Brain microvascular endothelial cell (primary cell): ENCODE measurements at places on chromosomes 3 and 15.

- no peak for DNase-seq
Measured at GRCh38 chr3:181699171-181699903, 12.4 kb upstream of the SOX2 start.

- no peak for DNase-seq
Measured at GRCh38 chr3:171525437-171525836, 65.2 kb upstream of the TNIK start.

- DNase-seq: no peak
Measured at GRCh38 chr3:186932281-186933181, 2.2 kb downstream of the ST6GAL1 start.

DNA sequence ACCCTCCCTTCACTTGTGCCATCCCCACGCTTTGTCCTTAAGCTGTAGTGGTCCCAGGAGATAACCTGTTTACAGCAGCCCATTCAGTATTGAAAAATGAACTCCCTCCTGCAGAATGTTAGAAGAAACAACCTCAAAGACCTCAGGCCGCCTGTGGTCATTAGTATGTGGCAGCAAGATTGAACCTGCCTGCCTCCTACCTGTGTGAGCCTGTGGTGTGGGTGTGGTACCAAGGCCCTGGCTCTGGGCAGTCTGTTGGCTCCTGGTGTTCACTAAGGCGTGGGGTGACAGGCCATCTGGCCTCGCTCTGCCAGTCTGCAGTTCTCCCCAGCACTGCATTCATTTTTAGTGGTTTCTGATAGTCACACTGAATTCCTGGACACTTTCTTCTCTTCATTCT, 21.0 kb downstream of the LSM3 start:
- no peak for DNase-seq

DNA sequence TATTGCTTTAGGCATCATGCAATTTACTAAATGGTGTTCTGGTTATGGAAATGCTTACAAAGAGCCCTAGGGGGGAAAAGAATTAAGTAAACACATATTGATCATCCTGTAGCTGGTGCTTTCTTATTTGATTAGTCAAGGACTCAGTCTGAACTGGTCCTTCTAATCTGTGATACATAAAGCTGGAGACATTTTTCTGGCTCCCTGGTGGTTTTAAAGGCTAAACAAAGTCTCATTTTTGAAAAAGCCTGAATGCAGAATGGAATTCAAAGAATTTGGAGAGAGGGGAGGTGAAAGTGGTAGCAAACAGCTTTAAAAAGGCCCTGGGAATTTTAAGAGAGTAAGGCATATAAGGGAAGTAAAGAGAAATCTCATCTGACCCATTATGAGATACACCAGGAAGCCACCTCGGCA, 149.7 kb downstream of the RBMS3 start:
- peak; percentile 27 for DNase-seq

DNA sequence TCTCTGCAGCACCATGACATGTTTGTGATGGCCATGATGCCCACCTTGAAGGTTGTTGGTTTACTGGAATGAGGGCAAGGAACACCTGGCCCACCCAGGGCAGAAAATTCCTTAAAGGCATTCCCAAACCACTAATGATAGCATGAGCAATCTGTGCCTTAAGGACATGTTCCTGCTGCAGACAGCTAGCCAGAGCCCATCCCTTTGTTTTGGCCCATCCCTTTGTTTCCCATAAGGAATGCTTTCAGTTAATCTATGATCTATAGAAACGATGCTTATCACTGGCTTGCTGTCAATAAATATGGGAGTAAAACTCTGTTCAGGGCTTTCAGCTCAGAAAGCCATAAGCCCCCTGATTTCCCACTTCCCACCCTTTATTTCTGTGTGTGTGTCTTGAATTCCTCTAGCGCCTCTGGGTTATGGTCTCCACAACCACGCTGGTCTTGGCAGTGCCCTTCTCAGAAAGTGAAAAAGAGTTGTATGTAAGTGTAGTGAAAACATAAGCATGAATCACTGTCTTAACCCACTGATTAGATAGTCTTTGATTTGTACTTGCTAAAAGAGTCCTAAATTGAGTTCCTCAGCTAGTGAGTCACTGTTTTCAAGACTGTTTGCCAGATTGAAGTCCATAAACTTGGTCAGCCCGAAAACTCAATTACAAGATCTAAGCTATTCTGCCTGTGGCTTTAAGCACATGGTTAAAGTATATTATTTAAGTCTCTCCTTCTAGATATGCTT, 19.0 kb upstream of the CCR2 start:
- DNase-seq: peak; percentile 38

DNA sequence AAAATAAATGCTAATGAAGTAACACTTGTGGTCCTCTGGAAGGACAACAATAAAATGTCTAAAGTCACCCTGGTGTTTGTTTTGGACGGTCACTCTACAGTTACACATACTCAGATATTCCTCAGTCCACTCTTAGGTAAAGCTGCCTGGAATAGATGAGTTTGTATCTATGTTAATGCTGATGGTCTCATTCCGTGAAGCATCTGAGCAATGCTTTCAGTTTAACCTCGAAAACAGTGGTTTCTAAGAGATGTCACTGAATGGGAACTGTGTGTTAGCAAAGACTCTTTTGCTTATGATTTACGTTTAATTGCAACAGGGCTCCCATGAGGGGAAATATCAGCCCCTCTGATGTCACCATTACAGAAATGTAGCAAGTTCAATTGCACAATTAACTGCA, 49.1 kb downstream of the FBN1 start:
- DNase-seq: no peak

- no peak for DNase-seq
Measured at GRCh38 chr3:12957339-12957738, 115.9 kb downstream of the IQSEC1 start.

DNA sequence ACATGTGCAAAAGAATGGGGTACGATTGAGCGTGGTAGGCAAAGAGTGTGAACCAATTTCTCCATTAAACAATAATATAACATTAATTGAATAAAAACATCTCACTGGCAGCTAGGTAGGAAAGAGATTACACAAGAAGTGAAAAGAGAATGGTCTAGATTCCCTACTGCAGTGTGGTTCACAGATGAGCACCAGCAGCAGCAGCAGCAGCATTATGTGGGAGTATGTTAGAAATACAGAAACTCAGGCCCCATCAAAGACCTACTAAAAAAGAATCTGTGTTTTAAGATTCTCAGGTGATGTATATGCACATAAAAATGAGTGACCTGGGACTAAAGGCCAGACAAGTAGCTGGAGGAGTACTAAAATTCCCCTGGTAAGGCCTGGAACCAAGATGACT, 118.2 kb downstream of the ADAM10 start:
- no peak for DNase-seq

DNA sequence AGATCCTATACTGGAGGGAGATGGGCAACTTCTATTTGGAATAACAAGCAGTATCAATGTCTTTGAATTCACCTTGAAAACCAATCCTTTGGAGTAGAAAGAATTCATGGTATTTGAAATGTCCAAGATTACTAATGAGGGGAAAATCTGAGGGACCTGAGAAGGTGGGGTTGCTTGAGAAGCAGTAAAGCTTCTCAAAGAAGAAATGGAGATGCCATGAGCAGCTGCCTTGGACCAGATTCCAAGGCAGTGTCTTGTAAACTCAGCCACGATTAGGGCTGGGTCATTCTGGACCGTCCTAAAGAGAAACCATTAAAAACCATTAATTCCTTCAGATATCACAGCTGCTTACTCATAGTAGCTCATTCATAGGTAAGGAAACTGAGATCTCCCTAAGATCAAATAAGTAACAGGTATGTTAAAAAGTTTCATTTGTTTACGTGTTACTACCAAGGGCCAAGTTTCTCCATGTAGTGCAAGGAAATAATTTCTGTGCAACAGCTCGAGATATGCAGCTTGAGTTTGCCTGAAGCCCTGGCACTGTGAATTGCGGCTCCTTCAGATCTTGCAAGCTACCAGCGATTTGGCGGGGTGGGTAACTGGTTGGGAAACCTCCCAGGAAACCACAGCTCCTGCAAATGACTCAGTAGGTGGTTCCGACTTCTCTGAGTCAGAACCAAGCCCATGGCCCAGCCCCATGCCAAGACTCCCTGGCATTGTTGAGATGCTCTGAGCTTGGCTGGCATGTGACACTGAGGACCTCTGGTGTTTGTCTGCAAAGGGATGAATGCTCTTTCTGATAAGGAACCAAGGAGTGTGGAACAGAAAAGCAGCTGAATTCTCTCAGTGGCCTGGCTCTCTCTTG, 296.8 kb downstream of the RORA start:
- no peak for DNase-seq

DNA sequence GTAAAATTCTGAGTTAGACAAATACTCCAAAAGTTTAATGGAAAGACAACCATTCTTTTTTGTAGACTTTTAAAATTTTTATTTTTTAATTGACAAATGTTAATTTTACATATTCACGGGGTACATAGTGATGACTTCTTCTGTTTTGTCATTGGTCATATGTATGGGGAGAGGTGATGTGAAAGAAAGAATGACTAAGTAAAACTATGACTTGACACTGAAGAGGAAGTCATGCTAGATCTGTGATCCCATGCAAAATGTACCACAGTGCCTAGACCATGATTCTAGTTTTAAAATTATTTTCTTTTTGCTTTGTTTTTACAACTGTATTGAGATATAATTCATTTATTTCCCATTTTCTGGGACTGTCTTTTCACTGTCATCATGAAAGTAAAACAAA, 281.6 kb downstream of the MBNL1 start:
- DNase-seq: no peak

DNA sequence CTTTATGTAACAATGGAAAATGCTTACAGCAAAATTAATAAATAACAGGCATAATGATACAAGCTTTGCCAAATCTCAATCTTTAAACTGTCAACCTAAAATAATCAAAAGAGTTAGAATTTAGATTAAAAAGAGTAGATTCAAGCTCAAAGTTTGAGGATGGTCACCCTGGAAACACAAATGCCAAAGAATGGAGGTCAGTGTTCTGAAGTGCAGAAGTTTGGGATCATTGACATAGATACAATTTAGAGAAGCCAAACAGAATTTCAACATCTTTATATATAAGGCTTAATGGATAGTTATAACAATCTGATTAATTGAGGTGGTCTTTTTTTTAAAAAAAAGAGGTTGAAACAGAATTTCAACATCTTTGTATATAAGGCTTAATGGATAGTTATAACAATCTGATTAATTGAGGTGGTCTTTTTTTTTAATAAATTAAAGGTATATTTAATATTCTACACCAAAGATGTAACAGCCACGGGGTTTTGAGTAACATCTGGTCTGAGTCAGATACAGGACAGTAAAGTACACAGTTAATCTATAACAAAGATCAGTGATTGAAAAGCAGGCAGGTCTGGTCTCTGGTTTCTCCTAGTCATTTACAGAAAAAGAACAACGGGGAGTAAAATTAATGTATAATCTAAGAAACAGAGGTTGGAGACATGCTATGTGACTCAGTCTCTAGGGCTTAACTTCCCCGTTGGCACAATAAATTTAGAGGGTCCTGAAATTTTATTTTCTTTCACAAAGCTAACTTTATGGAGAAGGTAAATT, 490.7 kb downstream of the GBE1 start:
- DNase-seq: no peak

GRCh38 chr3:31579828-31580227, 47.1 kb downstream of the STT3B start:
- DNase-seq: no peak

DNA sequence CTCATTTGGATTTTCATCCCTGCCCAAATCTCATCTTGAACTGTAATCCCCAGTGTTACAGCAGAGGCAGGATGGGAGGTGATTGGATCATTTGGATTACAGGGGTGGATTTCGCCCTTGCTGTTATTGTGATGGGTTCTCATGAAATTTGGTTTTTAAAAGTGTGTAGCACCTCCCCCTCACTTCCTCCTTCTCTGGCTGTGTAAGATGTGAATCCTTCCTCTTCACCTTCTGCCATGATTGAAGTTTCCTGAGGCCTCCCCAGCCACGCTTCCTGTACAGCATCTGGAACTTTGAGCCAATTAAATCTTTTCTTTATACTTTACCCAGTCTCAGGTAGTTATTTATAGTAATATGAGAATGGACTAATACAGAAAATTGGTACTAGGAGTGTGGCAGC, 316.8 kb downstream of the PLCL2 start:
- no peak for DNase-seq

- DNase-seq: no peak
Measured at GRCh38 chr15:27701956-27702355, 397.2 kb downstream of the OCA2 start.

DNA sequence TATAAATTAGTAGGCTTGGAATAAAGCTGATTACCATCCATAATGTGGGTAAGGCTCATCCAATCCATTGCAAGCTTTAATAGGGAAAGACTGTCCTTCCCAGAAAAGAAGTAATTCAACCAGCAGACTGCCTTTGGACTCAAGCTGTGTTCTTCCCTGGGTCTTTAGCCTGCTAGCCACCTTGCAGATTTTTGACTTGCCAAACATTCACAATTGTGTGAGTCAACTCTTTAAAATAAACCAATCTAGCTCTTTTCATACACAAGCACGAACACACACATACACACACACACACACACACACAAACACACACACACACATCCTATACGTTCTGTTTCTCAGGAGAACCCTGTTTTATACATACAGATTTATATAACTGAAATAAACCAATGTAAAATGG, 248.1 kb downstream of the NAALADL2 start:
- peak; percentile 4 for DNase-seq

GRCh38 chr15:70569714-70570231, 193.6 kb downstream of the UACA start:
- DNase-seq: peak; percentile 39

DNA sequence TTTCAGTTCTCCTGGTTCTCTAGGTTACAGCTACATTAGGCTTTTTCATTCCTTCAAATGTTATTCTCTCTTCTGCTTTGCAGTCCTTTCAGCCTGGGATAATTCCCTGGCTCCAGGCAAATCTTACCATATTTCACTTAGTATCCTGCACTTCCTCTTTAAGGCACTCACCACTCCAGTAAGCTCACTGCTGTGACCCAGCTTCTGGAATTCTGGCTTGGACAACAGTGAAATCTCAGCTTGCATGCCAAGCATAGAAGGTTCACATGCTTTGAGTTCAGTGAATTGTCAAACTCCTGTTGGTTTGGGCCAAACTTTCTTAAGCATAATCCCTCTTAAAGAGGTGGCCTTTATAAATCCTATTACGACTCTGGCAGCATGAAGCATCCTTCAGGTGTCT, 69.4 kb downstream of the SCN10A start:
- no peak for DNase-seq

- DNase-seq: no peak
Measured at GRCh38 chr3:178459038-178459410, 77.2 kb upstream of the KCNMB2 start.

- no peak for DNase-seq
Measured at GRCh38 chr3:183114384-183115178, 15.3 kb upstream of the MCCC1 start.

DNA sequence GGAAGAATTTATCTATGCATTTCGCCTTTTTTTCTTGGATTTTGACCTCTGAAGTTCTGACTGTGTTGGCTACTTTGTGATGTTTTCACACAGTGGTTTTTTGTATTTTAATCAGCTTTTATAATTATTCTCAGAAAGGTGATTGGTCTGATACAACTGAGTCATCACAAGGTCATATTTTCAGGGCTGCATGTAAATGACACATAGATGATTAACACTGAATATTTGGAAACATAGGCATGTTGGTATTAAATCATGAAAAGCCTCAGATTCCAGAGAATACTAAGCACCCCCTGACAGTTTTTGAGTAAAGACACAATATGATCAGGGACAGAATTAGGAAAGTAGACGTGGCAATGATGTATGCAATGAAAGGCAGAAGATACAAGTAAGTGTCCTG, 175.5 kb upstream of the SLCO3A1 start:
- DNase-seq: no peak
